ENCODE measurements at places on chromosomes 12 and 14.
A peak's percentile ranks its signal among the peaks of the same experiment; 100 is the strongest.

DNA sequence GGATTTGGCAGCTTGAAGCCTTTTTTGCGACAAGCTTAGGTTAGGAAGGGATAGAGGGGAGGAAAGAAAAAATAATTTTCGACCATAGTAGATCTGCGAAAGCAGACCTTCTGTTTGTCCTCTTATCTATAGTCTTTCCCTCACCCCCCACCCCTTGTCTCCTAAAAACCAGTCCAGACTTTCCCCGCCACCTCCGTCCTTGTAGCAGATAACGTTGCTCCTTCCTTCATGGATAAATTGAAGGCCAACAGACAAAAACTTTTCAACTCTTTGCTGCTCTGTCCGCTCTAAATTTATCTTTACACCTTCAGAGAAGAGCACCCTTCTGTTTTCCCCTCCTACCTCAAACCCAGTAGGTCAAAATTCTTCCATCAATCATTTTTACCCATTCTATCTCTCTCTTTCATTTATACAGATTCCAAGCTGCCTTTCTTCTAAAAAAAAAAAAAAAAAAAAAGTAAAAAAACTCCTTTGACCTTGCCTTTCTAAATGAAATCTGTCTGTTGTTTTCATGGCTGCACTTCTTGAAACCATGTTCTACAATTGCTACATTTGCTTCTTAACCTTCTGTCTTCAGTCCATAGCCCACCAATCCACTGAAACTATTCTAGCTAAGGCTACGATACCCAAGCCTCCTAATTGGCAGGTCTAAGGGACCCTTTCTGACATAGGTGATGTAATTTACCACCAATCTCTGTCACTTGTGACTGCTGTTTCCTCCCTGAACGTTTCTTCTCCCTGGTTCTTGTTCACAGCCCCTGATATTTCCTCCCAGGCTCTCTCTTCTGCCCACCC lies 11.1 kb upstream of the NEMF start:
- peak; percentile 47 for DNase-seq

- DNase-seq = no peak
Observed at GRCh38 chr12:38919191-38919590, 13.8 kb upstream of the CPNE8 start.

GRCh38 chr12:47023311-47023710 lies 56.1 kb upstream of the PCED1B start:
- DNase-seq = no peak

- no peak for DNase-seq
Observed at GRCh38 chr14:40887912-40888311, 718.8 kb upstream of the LRFN5 start.

DNA sequence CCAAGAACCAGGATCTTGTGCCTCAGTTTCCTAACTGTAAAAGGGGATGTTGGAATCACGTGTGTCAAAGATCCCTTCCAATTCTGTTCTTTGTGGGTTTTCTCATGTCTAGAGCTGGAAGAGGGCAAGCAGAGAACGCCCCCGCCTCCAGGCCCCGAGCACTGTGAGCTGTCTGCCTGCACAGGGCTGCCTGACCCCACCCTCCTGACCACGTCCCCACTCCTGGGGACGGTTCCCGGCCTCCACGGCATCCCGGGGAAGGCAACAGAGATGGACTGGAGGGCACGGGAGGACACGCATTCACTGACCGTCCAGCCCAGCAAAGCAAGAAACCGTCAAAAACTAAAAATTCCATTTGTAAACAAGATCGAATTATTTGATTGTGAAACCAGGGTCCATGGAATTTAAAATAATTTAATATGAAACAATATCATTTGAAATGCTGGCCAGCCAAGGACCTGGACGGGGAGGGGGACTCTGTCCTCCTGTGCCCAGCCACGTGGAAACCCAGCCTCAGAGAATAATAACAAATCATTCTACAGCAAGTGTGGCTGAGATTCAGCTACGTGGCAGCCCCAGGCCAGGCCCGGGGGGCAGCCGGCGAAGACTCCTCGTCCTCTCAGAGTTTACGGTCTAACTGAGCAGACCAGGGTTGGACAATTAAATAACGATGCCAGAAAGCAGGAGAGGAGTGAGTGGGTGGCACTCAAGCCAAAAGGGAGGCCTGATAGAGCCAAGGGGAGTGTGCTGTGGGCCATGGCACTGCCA lies 87.3 kb upstream of the DIO3 start:
- DNase-seq = no peak

- no peak for DNase-seq
Observed at GRCh38 chr14:90815572-90815821, 733 bp downstream of the TTC7B start.

All from NCI-H524 (cell line).